ENCODE measurements at places on chromosomes 1 and 21. TPM values are rescaled to one million over a fixed set of nuclear protein-coding genes. Genes with fewer than 3 reads are reported as not detected.
A peak's percentile ranks its signal among the peaks of the same experiment; 100 is the strongest.

GRCh38 chr1:101236516-101237228 is at the start of gene S1PR1:
Gene S1PR1 (plus strand): TSS chr1:101237019. CDS start chr1:101238985, 1,966 bp downstream.
- DNase-seq, result peak; percentile 81

GRCh38 chr1:154442006-154442740 is 37.0 kb downstream of the IL6R start:
- DNase-seq, result peak; percentile 86

DNA sequence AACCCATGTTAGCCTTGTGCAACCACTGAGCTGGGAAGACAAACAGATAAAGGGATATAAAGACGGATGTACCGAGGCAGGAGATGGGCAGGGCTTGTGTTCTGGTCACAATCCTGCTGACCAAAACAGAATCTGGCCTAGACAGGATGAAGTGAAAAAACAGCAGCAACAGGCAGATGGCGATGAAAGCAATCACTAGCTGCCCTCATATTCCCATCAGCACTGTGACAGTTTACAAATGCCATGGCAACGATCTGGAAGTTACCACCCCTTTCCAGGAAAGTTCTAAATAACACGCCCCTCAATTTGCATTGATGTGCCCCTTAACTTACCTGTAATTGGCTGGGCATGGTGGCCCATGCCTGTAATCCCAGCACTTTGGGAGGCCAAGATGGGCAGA is 40.6 kb upstream of the CD46 start:
- peak; percentile 46 for DNase-seq

Gene ZNF648
- total RNA-seq, result 0.21 TPM

Gene PRR9
- total RNA-seq, result not detected

Gene ADCY10
- total RNA-seq, result 0.67 TPM
